ENCODE measurements at places on chromosomes 16 and 17.

GRCh38 chr16:54628796-54629625 lies 301.7 kb upstream of the IRX5 start:
- no peak for DNase-seq

DNA sequence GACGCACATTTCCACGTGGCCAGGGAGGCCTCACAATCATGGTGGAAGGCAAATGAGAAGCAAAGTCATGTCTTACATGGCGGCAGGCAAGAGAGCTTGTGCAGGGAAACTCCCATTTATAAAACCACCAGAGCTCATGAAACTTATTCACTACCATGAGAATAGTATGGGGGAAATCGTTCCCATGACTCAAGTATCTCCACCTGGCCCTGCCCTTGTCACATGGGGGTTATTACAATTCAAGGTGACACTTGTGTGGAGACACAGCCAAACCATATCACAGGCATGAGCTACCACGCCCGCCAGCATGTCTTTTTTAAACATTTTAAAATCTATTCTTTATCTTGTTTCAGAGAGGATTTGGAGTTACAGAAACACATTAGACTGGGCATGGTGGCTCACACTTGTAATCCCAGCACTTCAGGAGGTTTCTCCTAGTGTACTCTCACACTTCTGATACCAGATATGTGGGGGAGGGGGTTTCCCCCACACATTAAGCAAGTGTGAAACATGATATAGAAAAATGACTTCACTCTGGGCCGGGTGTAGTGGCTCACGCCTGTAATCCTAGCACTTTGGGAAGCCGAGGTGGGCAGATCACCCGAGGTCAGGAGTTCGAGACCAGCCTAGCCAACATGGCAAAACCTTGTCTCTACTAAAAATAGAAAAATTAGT lies 5.6 kb upstream of the ATMIN start:
- DNase-seq = peak; percentile 39

GRCh38 chr17:2180768-2181167 lies 122.8 kb downstream of the SMG6 start:
- DNase-seq = no peak

GRCh38 chr16:28181515-28181914 lies 30.2 kb downstream of the XPO6 start:
- no peak for DNase-seq

GRCh38 chr16:9258423-9259051 lies 167.1 kb downstream of the HAPSTR1 start:
- DNase-seq = peak; percentile 38

DNA sequence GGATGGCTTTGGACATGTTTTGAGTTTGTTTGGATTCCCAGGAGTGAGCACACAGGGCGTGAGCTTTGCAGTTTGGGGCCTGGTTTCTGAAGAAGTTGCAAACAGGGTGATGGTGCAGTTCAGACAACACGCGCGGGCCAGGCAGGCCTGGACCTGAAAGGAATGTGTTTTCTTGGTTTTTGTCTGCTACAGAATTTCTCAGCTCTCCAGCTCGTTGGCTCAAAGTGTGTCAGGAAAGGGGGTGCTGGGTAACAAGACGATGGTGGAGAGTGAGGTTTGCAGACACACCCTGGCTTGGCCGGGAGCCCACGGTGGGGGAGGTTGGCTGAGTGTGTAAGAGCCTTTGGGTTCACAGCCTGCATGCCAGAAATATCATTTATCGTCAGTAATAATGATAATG lies 82.3 kb downstream of the CMIP start:
- no peak for DNase-seq

DNA sequence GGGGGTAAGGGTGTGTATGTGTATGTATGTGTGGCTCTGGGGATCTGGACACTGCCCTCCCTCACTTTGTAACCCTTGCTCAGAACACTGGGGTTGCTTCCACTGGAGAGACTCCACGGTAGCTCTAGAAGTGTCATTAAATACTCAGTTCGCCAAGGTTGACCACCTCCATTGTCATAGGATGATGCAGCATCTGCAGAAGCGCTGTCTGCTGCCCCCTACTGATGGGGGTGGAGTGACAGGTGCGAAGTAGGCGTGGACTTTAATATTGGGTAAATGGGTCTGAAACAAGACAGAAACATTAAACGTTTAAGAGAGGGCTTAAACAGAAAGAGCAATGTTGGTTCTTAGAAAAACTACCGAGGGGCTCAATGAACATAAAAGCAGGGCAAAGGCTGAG lies 35.5 kb upstream of the STAC2 start:
- peak; percentile 65 for DNase-seq

- DNase-seq = no peak
Measured at GRCh38 chr17:65229621-65229995, 92.4 kb downstream of the RGS9 start.

Data from stimulated activated CD8-positive, alpha-beta memory T cell treated with anti-CD3 and anti-CD28 coated beads, Interleukin-4, amount 100 ng/mL, for 48 hours (primary cell).